Activated T-helper 17 cell treated with anti-CD3 and anti-CD28 coated beads, Interleukin-2, amount 50 U/mL, for 72 hours (primary cell): ENCODE measurements at places on chromosomes 16 and 17. TPM values are rescaled to one million over a fixed set of nuclear protein-coding genes. Genes with fewer than 3 reads are reported as not detected.

DNA sequence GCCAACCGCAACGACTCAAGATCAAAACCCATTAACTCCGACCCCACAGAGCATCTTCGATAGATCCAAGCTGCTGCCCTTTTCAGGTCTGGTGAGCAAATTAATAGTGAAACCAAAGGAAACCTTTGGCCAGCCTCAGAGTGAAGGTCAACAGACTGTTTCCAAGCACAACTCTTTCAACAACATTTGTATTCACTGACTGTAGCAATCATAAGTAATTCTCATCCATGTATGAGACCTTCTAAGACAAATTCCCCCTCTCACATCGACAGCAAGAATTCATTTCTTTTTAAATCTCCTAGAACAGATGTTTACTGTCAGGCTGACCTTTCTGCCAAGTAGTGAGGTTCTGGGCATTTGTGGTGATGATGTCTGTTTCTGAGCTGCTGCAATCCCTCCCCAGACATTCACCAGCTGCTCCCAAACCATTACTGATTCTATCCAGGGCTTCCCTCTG, 64.2 kb downstream of the SLC39A11 start:
- no peak for ATAC-seq

- no peak for ATAC-seq
Measured at GRCh38 chr17:63443053-63443452, 3.1 kb downstream of the CYB561 start.

ENPP7 gene
- total RNA-seq: not detected

DNA sequence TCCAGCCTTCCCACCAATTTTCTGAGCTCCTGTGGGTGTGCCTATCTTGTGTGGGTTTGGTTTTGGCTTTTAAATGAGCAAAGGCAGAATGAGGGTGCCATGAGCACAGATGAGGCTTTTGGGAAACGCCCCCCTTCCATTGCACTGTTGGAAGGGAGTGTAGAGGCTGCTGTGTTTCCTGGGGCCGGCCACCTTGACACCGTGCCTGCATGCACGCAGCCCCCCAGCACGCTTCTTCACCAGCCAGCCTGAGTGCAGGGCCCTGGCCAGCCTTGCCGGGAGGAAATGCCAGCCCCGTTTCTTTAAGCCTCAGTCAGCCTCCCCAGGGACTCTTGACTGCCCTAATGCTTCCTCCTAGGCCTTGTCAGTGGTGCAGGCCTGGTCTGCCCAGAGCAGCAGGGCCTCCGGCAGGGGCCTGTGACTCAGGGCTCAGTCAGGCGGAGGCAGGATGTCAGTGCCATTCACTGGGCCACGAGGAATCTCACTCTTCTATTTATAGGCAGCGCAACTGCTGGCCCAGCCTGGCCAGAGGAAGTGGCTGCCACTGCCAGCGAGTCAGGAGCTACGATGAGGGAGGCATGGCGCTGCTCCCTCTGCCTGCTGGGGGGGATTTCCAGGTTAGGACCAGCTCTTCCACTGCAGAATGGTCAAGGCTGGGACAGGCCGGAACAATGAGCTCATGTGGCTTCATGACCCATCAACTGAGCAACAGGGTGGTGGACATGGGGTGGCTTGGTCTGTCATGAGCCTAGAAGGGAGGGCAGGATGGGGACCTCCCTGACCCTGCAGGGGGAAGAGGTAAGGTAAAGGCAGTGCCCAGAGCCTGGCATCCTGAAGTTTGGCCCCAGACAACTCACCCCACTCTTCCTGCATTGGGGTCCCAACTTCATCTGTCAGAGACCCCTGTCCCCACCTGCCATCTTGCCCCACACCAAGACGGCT, 205.2 kb downstream of the RAB11FIP4 start:
- ATAC-seq: peak; percentile 88

DNA sequence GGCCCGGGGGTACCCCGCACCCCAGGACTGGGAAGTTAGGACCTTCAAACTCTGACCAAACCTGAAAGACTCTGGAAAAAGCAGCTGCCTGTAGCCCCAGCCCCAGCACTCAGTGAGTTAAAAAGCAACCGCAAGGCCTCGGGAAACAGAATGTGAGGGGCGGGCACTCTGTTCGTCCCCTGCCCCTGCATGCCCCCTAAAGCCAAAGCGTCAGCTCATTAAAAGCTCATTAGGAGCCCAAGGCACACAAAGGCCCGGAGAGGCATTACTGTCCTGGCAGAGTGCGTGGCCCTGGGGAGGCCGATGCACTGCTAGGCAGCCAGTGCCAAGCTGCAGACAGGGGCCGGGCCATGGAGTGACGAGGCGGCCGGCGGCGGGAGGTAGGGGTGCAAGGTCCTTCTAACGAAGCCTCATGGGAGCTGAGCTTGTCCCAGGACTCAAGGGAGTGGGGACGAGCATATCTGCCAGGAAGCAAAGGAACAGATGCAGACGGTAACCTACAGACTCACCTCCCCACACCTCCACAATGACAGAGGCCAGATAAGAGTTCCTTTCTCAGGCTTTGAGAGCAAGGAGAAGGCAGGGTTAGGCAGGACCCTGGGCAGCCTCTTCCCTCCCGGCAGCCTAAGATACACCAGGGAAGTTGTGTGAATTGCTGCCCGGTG, 116.8 kb downstream of the ENGASE start:
- no peak for ATAC-seq
